ENCODE measurements at places on chromosomes 4 and X.

DNA sequence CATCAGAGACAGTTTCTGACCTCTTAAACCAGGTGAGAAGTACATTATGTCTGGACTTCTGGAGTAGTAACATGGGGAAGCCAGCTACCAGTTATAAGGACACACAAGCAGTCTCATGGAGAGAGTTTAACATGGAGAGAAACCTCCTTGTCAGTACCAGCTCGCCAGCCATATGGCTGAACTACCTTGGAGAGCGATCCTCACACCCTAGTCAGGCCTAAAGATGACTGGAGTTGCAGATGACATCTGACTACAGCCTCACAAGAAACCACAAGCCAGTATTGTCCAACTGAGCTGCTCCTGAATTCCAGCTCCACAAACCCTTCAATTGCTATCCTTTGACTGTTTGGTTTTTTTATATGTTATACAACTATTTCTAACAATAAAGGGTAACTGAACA is 49.8 kb downstream of the PDHA2 start:
- DNase-seq = no peak

- no peak for DNase-seq
Observed at GRCh38 chr4:176548571-176548970, 228.8 kb downstream of the SPCS3 start.

GRCh38 chr4:7058792-7059191 is 9.1 kb downstream of the GRPEL1 start:
- no peak for DNase-seq

DNA sequence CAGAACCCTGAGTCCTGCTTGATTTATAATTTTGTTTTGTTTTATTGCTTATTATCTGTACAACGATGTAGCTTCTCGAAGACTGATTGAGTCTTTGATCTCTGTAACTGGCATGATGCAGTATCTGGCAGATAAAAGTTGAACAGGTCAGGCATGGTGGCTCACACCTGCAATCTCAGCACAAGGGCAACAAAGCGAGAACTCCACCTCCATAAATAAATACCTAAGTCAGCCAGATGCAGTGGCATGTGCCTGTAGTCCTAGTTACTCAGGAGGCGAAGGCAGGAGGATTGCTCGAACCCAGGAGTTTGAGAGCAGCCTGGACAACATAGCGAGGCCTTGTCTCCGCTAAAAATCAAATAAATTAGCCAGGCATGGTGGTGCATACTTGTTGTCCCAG is 15.7 kb upstream of the WDR19 start:
- DNase-seq = peak; percentile 50

GRCh38 chrX:143081231-143081630 is 55.5 kb downstream of the SPANXN4 start:
- no peak for DNase-seq

- no peak for DNase-seq
Observed at GRCh38 chrX:38578167-38578566, 16.8 kb downstream of the TSPAN7 start.

- DNase-seq = peak; percentile 49
Observed at GRCh38 chr4:163591614-163592020, 97.1 kb downstream of the TMA16 start.

- DNase-seq = peak; percentile 24
Observed at GRCh38 chr4:74934016-74934831, 1.3 kb downstream of the PARM1 start.

DNA sequence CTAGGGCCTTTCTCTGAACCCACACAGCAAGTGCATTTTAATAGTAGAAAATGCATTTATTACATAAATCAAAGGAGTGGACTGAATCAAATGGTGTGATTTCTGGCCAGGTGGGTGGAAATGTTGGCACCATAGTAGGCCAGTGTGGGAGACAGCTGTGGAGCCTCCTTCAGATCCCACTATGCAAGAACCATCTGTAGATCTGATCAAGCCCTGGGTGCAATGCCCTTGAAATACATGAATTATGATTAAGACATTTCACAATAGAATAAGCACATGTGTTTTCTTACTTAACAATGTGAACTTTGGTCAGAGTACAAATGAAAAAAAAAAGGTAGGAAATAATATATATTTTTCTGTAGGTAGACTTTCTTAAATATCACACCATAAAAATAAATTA is 204.3 kb downstream of the PCDH7 start:
- DNase-seq = no peak
